ENCODE measurements at places on chromosomes 1 and 21.

DNA sequence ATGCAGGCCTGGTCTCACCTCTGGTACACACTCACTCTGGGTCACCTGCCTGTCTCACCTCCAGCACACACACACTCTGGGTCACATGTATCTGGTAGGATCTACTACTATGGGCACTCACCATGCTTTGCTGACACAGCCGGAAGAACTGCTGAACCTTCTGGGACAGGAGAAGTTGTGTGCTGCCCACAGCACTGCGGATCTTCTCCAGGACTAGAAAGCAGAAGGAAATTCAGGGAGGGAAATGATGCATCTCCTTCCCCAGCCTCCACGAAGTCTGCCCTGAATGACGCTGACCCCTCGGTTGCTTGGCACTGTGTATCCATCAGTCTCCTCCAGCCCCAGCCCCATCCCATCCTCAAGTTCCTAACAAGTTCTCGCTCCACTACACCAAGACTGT, 7.9 kb upstream of the SMIM12 start:
- DNase-seq: no peak

- no peak for DNase-seq
Observed at GRCh38 chr1:173509797-173510196, 32.7 kb downstream of the PRDX6 start.

GRCh38 chr1:201530741-201531531, 8.0 kb upstream of the NAV1 start:
- peak; percentile 65 for DNase-seq

DNA sequence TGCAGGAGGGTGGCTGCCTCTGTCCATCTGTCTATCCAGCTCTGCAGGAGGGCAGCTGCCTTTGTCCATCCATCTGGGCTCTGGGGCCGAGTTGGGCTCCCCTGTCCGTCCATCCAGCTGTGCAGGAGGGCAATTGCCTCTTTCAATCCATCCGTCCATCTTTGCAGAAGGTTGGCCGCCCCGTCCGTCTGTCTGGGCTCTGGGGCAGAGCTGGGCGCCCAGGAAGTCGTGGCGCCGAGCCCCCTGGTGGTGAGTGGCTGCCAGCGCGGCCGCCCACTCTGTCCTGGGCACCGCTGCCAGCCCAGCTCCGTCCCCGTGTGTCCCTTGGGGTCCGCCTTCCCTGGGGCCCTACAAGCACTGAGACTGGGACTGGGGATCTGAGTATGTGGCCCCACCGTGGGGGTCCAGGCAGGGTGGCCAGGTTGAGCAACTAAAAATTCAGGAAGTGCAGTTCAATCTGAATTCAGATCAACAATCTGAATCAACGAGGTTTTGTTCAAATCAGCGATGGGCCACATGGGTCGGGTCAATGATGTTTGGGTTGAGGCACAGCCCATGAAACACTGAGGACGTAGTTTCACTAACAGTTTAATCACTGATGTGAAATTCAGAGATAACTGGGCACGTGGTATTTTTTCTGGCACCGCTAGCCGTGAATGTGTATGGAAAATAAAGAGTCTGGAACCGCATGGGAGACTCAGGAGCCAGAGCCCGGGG, 99.1 kb upstream of the ACTRT2 start:
- DNase-seq: no peak

DNA sequence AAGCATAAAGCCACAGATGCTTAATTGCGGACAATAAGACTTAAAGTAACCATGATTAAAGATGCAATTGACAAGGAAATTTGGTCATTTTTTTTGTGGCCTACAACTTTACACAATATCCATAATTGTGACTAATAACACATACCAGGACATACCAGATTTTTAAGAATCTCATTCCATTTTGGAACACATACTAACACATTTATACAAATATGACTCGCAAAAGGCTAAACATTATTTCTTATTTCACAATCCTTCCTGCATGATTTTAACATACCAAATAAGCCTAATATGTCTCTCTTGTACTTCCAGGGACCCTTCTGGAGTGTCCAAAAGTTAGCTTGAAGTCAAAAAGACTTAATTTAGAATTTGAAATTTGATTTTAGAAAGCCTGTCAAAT, 48.8 kb downstream of the DR1 start:
- no peak for DNase-seq

DNA sequence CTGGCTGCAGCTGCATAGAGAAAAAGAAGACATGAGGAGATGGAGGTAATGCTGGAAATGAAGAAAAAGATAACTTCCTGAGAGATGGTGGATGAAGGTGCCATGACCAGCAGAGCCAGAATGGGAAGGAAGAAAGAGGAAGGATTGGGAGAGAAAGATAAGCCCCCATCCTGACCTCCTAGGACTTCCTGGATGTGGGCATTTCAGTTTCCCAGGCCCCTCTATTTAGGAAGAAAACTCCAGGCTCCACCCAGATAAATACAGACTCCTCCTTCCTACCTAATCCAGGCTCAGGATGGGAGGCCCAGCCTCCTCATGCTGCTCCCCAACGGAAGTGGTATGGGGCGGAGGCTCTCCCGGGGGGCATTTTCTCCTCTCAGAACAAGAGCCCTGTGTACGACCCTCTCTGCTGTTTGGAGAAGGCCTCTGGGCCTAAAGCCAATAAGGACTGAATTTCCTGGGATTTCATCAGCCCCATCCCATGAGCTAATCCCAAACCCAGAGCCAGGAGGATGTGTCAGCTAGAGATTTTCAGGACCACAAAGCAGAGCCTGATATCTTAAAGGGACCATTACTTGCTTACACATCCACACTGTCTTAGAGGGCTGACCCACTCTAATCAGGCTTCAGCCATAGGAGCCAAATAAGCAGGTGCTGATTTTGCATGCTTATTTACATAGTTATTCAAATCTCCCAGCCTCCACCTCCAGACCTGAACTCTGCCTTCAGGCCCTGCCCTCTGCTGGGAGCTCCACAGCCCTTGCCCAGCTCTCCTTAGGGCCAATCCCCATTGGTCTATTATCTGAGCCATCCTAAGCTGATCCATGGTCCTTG, 5.1 kb upstream of the ARHGEF2 start:
- peak; percentile 85 for DNase-seq

DNA sequence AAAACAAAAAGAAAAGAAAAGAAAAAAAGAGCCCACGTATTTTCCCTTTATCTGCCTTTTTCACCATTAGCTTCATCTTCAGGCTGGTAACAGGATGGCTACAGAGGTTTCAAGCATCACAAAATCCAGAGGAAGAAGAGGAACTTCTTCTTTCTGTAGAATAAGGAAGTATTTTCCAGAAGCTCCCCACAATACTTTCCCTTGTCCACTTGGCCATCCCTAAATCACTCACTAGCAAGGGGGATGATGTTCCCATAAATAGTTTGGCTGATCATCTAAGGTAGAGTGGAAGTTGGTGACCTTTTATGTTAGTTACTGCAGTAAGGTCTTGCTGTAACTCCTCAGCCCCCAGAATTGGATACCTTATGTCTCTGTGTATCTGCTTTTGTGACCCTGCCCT, 45.1 kb upstream of the RNF11 start:
- DNase-seq: no peak

DNA sequence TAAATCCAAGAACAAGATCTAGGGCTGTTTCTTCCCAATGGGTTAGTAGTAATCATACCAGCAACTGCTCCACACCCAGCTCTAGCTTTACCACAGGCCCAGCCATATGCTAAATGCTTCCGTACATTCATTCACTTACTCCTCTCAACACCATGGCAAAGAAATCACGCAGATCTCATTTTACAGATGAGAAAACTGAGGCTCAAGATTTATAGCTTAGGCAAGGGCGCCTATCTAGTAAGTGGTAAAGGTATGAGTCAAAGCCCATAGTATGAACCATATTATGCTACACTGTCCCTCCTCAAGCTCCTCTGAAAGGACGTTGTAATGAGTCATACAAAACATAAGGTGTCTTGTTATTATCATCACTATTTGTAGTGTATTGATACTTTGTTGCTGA, 82.2 kb downstream of the NIBAN1 start:
- DNase-seq: no peak

DNA sequence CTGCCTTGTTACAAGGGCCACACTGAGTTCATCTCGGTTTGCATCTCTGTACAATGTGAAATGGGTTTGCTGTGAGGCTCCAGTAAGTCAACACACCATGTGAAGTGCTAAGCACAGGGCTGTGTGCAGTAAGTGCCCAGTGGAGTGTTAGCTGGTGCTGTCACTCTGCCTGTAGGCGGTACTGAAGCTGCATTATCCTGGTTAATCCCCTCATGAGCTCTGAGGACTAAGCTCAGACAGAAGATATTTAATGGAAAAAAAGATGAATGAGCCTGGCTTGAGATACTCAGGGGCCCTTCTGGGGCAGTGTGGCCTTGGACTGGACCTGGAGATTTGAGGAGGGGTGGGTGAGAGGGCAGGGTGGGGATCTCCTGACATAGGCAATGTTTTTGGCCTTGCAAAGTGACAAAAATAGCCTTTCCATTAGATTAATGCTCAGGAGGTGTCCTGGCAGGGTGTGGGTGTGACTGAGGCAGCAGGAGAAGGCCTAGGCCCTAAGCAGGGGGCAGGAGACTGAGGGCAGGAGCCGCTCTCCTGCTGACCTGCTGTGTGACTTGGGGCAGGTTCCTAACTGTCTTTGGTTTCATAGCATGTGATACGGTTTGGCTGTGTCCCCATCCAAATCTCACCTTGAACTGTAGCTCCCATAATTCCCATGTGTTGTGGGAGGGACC, 570.5 kb downstream of the PTPRU start:
- no peak for DNase-seq

DNA sequence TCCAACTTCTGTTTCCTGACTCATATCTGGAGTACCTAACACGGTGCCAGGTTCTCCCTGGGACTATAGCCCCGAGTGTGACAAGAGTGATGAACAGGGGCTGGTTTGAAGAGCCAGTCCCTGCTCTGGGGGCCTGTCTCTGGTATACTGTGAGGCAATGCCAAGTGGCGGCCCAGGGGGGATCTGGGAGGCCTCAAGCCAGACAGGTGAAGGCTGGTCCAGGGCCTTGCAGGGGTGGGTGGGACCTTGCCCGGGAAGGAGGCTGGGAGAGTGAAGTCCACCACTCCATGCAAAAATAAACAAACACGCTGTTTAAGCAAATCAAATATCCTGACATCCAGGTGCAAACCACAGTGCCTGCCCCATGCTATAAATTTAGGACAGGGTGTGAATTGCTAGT, 6.8 kb upstream of the PLXNA2 start:
- no peak for DNase-seq

- no peak for DNase-seq
Observed at GRCh38 chr21:14876524-14876840, 188.3 kb downstream of the NRIP1 start.

DNA sequence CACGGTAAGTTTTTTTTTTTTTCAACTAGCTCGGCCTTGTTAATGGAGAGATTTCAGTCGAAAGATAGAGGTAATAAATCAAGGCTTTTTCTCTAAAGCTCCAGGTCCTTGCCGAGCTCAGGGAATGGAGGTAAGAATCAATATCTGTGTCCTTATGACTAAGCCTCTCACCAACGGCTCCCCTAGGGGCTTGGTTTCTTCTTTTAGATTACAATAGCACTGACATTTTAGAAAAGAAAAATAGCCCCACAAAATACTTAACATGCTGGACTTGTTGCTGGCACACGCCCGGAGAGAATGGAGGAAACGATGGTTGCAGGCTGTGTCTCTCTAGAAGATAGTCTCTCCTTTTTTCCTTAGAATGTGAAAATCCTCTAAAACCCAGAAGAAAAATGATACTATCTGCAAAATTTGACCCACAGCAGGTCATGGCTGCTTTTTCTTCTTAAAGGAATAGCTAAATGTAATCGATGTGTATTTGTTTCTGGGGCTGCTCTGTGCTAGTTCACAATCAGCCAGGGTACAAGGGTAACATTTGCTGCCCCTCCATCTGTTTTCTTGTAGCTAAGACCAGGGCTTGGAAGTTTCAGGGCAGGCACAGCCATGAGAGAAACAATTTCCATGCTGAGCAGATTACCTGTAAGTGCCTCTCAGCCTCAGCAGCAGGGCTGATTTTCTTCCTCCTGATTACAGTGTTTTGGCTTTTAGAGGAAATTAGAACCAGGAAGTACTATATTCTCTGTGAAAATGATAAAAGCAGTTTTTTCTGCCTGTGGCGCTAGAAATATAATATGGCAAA, 86.2 kb upstream of the GNG12 start:
- DNase-seq: no peak

DNA sequence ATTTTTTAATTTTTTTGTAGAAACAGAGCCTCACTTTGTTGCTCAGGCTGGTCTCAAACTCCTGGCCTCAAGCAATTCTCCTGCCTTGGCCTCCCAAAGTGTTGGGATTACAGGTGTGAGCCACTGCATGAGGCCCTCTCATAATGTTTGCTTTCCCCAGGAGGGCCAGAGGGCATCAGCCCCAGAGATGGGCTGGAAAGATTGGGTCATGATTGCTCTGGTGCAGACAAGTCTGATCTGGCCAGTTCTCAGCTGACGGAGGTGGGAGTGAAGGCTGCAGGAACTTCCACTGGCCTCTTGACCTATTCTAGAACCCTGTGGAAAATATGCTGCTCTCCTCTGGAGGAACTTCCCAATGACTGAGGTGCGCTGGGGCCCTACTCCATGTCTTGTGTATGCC, 43.4 kb upstream of the RD3 start:
- no peak for DNase-seq

DNA sequence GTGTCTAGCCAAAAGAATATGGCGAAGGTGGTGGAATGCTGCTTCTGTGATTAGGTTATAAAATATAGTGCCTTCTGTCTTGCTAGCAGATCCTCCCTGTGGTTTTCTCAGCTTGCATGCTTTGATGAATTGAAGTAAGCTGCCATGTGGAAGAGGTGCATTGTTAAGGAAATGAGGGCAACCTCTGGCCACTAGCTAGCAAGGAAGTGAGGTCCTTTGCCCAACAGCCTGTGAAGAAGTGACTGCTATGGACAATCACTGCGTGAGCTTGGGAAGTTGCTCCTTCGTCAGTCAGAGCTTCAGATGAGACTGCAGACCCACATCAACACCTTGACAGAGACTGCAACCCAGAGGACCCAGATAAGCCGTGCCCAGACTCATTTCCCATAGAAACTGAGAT, 109.4 kb downstream of the GIPC2 start:
- DNase-seq: no peak

- no peak for DNase-seq
Observed at GRCh38 chr1:221532071-221532773, 209.7 kb downstream of the DUSP10 start.

DNA sequence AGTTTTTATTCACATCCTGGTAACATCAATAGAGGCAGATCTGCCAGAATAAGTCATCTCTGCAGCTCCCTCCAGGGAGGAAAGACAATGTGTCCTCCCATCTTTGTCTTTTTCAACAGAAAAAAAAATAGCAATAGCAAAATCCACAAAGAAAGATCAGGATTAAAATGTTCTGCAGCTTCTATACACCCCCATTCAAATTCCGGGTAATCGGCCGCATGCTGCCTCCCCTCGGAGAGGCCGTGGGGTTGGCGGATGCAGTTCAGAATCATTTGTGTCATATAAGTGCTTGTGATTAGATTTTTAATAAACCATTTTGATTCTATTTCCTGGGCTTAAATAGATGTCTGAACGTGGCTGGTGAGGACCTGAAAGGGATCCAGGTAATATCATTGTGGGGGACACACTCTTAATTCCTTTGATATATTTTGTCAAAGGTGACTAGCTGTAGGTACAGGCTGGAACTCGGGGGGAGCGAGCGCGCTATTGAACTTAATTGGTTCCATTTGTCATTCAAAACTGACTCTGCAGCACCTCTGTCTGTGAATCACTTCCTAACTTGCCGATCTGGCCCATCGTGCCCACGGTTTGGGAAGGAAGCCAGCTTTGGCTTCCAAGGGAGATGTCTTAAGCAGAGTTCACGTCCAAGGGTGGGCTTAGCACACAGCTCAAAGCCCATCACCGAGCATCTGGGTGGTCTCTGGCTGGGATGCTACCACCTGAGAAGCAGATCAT, 85.6 kb upstream of the ARHGEF16 start:
- DNase-seq: no peak

- no peak for DNase-seq
Observed at GRCh38 chr1:83813576-83813975, 185.4 kb downstream of the TTLL7 start.

- DNase-seq: no peak
Observed at GRCh38 chr1:217525773-217526490, 105.0 kb downstream of the GPATCH2 start.
